HAP-1 (cell line): ENCODE measurements at places on chromosomes 1 and 21.

DNA sequence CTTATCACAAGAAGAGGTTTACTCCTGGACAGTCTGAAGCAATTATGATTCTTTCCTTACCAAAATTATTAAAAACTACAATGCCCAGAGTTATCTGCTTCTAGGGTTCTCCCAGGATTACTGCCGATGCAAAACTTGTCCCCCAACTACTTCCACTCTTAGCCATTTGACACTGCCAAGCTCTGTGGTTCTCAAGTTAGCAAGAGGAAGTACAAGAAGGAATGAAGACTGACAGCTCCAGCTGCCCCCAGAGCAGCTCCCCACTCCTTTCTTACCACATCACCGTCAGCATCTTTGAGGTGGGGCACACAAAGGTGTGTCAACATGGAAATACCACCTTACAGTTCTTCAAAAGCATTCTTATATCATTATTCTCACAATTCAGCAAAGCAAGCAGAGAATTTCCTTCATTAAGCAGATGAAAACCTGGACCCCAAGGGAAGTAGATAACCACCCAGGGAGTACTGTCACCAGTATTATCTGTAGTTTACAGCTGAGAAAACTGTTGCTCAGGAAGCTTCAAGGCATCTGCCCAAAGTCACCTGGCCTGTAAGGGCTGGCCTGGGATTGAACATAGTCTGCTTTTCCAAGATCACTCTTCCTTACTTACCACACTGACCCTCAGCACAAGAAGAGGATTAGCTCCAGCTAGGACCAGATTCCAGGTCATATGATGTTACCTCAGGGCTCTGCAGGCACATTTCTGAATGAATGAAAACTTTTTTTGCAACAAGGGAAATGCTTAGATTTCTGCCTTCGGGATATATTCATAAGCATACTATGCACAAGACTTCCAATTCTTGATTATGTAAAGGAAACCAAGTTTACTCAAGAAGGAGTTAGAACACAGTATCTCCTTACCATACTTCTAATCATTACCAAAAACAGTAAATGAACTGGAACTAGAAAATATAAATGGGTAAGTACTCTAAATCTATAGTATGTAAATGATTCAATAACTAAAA, 9.3 kb downstream of the PSMG1 start:
- DNase-seq: no peak

DNA sequence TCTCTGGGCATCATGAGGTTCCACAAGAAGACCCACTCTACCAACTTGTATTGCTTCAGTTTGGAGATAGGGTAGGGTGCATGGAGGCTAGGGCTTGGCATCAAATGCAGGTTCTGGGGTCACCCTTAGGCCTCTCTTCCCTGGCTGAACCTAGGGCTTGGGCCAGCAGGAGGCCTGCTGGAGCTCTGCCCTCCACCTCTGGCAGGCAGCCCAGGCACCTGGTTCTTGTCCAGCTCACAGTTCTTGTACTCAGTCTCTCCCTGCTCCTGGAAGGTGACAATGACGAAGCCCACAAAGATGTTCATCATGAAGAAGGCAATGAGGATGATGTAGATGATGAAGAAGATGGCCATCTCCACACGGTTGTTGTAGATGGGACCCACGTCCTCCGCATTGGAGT, 37.5 kb upstream of the KIF21B start:
- DNase-seq: no peak

DNA sequence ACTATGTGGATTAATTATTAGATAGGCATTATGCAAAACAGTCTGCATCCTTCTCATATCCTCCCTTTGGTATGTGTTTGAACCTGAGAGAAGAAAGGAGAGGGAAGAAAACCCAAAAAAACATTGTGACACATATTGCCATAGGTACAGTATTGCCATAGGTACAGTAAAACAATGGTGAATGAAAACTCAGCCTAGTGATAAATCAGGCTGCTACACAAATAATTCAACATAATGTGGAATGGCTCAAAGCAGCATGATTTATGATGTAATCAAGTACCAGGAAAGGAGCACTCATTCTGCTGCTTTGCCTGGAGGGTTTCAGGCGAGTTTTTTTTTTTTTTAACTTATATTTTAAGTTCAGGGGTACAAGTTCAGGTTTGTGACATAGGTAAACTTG, 213.9 kb upstream of the LYPLAL1 start:
- no peak for DNase-seq

DNA sequence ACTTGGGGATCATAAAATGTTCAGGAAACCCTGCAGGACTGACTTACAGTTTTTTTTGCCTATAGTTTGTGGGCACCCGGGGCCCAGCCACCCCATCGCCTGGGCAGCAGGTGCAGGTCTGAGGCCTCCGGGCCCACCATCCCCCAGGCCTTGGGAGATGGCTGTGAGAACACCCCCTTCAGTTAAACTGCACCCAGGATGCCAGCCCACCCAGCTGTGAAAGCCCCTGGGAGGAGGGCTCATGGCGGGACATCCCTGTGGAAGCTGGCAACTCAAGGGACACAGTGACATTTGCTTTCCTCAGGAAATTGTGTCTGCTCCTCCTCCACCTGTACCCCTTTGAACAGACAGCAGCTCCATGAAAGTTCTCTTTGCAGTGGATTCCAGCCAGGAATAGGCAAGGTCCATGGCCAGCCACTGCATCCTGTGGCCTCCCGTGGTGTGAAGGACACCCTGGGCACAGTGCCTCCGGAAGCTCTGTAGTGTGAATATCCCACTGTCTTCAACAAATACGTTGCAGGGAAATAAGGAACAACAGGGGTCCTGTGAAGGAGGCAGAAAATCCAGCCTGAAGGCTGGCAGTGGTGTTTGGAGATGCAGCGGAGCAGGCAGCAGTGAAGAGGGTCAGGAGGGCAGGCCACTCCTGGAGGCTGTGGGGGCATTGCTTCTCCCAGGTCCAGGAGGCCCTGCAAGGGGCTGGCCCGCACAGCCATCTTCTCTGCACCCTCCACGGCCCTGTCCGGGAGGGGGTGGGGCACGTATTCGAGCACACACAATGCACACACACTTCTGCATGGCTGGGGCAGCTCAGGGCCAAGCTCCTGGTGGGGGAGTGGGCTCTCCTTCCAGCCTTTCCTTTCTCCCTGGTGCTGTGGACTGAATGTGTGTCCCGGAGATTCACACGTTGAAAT, 2.1 kb upstream of the OBSCN start:
- no peak for DNase-seq

GRCh38 chr21:46226146-46226545, 2.4 kb downstream of the LSS start:
- no peak for DNase-seq

DNA sequence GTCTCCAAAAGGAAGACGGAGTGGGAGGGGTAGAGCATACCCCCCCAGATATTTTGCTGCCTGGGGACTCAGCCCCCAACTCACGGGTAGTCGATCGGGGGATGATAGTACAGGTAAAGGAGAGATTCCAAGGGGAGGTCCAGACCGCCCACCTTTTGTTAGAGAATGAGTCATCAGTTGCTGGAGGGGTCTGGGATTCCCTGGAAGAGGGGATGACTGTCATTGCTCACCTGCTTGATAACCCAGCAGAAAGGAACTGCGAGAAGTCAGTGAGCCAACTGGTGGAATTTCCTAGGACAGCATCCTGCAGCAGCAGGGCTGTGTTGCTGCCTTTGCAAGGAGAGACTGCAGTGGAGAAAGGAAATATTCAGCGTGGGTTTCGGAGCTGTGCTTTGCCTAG, 64.4 kb downstream of the MACF1 start:
- DNase-seq: no peak

DNA sequence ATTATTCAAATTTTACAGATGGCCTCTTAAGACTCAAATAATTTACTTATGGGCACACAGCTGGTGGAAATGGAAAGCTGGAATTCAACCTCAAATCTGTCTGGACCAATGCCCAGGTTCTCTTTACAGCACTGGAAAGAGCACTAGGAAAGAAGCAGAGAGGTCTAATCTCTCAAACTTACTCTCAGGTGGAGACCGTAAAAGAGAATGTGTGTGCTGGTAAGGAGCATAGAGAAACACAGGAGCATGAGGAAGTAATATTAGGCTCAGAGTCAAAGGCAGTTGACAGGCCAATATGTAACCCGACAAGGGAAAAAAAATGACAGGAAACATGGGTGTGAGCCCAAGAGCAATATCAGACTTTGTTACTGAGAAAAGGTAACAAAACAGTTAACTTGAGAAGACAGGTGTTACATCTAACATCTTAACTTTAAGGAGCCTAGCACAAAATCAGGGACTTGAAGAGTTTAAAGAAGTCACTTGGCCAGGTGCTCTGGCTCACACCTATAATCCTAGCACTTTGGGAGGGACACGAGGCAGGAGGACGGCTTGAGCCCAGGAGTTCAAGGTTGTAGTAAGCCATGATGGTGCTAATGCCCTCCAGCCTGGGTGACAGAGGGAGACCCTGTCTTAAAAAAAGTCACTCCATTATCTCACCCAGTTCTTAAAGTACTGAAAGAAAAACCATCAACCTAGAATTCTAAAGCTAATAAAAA, 20.7 kb downstream of the PPP1R15B start:
- DNase-seq: no peak

DNA sequence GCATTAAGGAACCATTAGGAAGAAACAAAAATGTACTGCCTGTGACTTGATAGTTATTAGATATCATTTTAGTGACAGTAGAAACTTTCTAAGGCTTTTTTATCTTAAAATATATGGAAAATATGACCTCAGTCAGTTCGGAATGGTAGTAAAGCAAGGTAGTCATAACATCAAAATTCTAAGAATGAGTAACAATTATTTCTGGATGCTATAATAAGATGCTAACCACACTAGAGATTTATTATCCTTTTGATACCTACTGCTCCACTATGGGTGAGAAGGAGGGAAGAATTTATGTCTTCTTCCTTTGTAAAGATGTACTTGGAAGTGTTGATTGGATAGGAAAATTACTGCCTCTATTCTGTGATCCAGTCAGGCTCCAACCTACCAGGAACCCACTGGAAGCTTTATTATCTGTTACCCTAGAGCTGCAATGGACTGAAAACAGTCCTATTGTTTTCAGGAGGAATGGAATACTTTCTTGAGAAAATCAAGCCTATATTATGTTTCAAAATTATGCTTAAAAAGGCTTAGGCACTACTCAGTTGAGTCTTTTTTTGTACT, 8.8 kb downstream of the FMN2 start:
- DNase-seq: no peak

GRCh38 chr1:246508897-246509688, 2.0 kb upstream of the SMYD3 start:
- no peak for DNase-seq

DNA sequence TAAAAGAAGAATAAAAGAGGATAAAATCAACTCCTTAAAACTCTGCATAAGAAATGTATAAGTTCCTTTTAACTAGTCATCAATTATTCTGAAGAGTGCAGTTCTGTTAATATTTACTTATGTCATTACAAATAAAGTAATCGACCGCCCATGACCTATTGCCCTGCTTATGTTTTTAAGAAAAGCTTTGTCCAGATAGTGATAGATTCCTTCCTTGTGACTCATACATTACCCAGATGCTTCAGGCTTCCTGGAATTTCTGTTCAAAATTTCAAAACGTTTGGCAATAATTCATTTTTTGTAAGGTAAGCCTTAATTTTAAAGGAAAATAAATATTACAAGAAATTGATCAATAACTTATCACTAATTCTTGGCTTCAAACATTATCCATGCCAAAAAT, 918.2 kb upstream of the ADGRL2 start:
- DNase-seq: no peak

DNA sequence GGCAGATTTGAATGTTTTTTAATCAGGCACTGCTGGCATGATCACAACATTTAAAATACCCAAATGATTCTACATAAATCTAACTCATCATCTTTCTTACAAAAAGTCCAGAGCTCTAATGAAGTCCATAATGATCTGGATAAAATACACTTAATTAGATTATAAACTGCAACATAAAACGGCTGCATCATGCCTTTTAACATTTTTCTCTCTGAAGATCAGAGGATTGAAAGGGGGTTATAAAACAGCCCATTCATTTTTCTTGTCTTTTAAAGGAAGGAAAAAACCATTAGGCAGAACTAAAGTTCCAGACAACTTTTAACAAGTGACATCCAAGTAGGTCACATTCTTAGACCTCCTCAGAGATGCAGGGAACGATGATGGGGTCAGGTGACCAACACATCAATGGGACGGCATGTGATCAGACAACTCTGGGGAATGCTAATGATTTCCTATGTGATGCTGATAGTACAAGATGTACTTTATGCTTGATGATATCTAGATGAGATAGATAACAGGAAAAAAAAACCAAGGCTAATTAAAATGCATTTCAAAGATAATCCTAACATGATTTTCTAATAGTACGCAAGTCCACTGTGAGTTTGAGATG, 455.1 kb downstream of the SMYD3 start:
- DNase-seq: no peak

- no peak for DNase-seq
Observed at GRCh38 chr21:16034446-16035190, 304.8 kb downstream of the USP25 start.

- DNase-seq: no peak
Observed at GRCh38 chr1:40393173-40393572, 19.6 kb downstream of the SMAP2 start.

- no peak for DNase-seq
Observed at GRCh38 chr1:55272994-55273393, 57.8 kb upstream of the USP24 start.

GRCh38 chr1:232793944-232794343, 11.3 kb upstream of the MAP10 start:
- DNase-seq: no peak

- no peak for DNase-seq
Observed at GRCh38 chr21:37446552-37446951, 80.0 kb downstream of the DYRK1A start.

DNA sequence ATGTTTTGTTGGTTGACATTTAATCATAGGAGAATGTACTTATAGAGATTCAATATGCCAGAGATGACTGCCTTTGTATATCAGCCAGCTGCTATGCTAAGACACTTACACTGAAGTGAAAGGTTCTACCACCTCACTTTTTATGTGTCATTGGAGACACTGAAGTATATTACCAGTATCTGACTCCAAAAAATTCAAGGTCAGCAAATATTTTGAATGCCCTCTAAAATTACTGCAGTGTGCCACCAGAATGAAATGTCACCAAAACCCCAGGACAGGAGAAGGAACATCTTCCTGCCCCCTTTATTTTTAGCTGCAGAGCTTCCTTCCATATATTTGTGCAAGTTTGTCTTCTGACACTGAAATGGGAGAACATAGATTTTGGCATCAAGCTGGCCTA, 141.5 kb downstream of the LRRC40 start:
- DNase-seq: no peak

DNA sequence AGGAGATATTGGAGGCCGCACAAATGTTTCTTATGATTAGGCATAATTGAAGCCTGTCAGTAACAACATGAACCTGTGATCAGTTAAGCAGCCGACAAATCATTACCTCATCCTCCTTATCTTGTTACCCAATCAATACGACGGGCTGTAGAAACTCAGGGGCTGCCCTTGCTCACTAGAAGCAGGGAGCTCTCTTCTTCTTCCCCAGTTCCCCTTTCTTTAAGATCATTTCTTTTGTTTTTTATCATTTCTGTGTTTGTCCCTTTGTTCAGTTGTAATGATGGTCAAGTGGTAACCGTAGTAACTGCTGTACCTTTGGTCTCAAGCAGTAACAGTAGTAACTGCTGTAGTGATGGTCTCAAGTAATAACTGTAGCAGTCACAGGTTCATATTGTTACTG, 13.8 kb upstream of the FCGR2A start:
- DNase-seq: no peak

GRCh38 chr1:8061673-8062386, 35.7 kb upstream of the ERRFI1 start:
- no peak for DNase-seq

GRCh38 chr1:104163912-104164476, 414.3 kb downstream of the AMY1C start:
- DNase-seq: no peak

- no peak for DNase-seq
Observed at GRCh38 chr1:179337288-179337687, 28.5 kb upstream of the AXDND1 start.

GRCh38 chr21:16353764-16354163, 624.0 kb downstream of the USP25 start:
- DNase-seq: no peak
